Large intestine (tissue), 12 donors: ENCODE measurements at places on chromosomes 5 and 9.

- no peak for DNase-seq
These were observed 15.1 kb downstream of the WNK2 start for GRCh38 chr9:93198838-93199625.

DNA sequence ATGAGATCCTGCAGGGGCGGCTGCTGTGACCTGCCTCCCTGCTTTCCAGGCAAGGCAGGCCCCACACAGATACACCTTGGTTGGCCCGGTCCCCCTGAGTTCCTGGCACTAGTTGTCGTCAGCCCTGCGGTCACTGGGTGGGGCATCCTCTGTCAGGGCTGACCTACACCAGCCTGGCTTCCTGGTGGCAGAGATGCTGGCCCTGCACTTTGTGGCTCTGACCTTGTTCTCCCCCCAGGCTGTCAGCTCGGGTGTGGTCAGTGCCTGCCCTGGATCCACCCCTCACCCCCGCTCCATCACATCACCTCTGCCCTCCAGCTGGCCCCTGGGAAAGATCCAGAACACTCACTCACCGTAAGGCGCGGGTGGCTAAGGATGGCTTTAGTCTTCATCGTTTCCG, 74.1 kb downstream of the PHF2 start:
- no peak for DNase-seq

GRCh38 chr9:70784456-70784855, 337.0 kb downstream of the TRPM3 start:
- DNase-seq = no peak

DNA sequence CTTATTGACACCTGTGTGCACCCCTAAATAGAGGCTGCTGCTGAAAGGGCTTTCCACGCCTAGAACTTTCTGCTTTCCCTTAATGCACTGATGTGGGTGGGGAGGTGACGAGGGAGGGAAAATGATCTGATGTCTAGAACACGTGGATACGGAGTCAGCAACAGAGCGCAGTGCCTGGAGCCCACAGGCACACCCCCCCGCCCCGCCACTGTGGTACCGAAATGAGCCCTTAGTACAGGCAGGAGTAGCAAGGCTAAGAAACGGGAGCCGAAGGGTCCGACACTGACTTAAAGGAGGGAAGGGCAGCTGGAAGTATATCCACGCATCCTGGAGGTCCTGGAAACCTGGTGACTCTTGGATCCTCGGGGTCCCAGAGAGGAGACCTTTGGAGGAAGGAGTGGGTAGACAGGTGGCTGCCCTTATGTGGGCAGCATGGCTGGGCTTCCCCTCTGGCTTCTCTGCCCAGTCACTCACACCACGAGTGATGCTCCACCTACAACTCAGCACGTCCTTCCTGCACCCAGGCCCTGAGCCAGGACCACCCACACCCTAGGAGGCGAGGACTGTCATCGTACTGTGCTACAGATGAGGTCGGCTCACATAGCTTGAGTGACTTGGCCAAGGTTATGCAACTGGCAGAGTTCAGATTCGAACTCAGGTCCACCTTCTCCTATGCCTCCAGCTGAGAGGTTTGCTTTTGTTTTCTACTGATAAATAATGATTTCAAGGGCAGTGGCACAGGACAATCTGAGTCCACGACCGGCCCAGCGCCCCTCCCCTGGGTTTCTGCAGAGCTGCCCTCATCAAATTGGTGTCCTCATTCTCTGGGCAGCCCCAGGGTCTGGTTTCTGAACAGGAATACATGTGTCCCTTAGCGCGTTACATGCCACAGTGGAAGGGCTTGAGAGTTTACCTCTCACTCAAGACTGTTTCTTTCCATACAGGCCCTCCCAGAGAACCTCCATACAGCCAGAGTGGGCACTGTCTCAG, 4.7 kb upstream of the VAV2 start:
- DNase-seq = no peak

DNA sequence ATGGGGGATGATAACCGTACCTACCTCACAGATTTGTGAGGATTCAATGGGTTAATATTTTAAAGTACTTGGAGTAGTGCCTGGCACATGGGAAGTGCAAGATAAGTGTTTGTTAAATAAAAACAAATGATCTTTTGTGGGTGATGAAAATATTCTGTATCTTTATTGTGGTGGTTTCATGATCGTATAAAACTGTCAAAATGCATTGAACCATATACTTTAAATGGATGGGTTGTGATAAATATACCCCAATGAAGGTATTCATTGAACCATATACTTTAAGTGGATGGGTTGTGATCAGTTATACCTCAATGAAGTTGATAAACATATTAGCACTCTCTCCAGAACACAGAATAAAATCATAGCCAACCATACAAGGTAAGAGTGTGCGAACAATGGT, 234.5 kb downstream of the CRB2 start:
- no peak for DNase-seq

DNA sequence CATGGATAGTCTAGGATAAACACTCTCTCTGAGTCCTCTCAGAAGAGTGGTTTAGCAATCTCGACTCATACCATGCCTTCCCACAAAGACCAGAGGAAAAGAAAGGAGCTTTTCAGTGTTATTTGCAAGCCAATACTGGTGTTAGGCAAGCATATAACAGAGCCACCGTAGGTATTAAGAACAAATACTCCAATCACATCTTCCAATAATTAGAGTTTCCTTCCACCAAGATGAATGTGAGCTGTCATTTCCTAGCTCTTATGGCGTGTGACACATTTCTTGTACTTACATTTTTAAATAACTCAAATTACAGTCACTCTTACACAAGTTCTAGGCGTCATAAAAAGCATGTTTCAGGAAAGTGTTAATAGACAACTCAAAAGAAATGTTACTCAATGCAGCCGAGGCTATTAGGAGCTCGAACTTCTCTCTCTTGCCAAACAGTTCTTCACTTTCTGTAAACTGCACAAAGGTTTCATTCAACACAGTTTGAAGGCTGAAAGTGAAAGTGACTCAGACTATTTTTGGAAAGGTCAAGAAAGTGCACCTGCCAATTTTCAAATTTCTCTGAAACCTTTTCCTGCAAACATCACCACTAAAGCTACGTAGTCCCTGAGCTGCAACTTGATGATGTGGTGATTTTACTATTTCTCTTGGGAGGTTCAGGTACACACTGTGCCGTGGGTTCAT, 153.8 kb downstream of the AUH start:
- peak; percentile 62 for DNase-seq

- DNase-seq = no peak
These were observed 389.1 kb downstream of the ADGRV1 start for GRCh38 chr5:90947667-90948066.

DNA sequence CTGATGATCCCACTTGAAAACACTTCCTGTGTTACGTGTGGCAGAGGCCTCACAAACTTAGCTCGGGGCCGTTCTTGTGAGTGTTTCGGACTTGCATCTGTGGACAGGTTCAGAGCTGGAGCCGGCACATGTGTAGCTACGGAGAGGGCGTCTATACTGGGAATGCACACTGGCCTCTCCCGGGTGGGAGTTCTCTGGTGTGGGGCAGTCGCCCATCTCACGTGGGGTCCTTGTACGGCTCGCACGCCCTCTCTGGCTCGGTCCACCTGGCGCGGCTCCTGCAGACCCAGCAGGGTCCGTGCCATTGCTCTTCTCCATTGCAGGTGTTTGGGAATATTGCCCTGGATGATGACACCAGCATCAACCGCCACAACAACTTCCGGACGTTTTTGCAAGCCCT, 197.9 kb downstream of the CACNA1B start:
- no peak for DNase-seq

- DNase-seq = no peak
These were observed 341.9 kb upstream of the GRIA1 start for GRCh38 chr5:153148624-153148976.

- no peak for DNase-seq
These were observed 76.0 kb downstream of the ATPSCKMT start for GRCh38 chr5:10173716-10174115.

DNA sequence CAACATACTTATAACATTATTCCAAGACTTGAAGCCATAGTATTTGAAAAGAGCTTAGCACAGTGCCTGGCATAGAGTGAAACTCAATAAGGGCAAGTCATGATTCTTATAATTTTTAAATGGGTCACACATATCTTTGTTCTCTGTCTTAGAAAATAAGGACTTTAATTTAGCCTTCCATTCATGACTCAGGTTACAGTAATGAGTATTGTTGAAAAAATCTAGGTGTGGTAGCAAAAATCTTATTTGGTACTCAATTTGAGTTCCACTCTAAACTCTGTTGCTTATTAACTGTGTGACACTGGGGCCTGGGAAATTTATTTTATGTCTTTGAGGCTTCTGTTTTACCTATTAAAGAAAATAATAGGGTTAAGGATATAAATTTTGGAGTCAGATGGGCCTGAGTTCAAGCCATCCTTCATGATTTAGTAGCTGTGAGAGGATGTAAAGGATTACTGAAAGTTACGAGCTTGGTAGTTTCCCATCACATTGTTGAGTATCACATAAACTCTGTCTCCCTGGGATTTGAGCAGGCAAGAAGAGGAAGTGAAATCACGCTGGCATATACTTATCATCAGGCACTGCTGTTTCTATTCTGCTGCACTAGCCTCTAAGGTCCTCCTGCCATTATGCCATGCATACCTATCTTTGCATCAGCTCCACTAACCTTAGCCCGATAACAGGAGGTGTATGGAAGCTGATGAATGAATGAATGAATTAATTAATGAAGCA, 1.5 kb downstream of the SPINK9 start:
- DNase-seq = no peak

GRCh38 chr5:39633057-39633456, 208.3 kb upstream of the DAB2 start:
- no peak for DNase-seq

- peak; percentile 86 for DNase-seq
These were observed 32.1 kb downstream of the NAIF1 start for GRCh38 chr9:128034821-128035652.

- no peak for DNase-seq
These were observed 36.9 kb downstream of the BTNL9 start for GRCh38 chr5:181076920-181077319.

DNA sequence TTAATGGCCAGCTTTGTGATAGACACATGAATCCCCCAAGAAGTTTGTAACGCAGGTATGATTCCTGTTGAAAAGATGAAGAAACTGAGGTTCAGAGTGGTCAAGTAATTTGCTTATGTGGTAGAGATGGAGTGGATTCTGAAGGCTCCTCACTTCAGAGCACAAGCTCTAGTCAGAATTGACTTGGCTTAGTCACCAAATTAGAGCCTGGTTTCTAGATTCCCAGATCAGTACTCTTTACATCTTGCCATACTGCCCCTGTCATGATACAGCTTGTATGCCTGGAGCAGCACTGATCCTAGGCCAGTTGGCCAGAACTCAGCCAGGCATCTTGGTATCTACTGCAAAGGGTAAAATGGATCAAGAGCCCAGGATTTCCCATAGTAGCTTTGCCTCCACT, 284.4 kb upstream of the RFX3 start:
- no peak for DNase-seq

- peak; percentile 94 for DNase-seq
These were observed at the start of gene MAP3K1 for GRCh38 chr5:56814963-56815657. Gene MAP3K1, plus strand, starts transcription at chr5:56815549. Its CDS starts 25 bp downstream, at chr5:56815574.

GRCh38 chr5:77620405-77620804, 18.1 kb downstream of the OTP start:
- no peak for DNase-seq

GRCh38 chr5:57675236-57675635, 192.6 kb upstream of the ACTBL2 start:
- no peak for DNase-seq

- no peak for DNase-seq
These were observed 1.2 kb downstream of the TENT4A start for GRCh38 chr5:6714226-6715041.

GRCh38 chr5:135568923-135569360, 9.8 kb downstream of the CXCL14 start:
- DNase-seq = peak; percentile 15

- no peak for DNase-seq
These were observed 202.9 kb downstream of the SGCD start for GRCh38 chr5:156529892-156530291.

- no peak for DNase-seq
These were observed 560 bp downstream of the ATP10B start for GRCh38 chr5:160851451-160851850.

- no peak for DNase-seq
These were observed 4.3 kb upstream of the ZNF510 start for GRCh38 chr9:96782235-96782634.

GRCh38 chr9:35705836-35706430, 16.2 kb upstream of the TPM2 start:
- DNase-seq = no peak

DNA sequence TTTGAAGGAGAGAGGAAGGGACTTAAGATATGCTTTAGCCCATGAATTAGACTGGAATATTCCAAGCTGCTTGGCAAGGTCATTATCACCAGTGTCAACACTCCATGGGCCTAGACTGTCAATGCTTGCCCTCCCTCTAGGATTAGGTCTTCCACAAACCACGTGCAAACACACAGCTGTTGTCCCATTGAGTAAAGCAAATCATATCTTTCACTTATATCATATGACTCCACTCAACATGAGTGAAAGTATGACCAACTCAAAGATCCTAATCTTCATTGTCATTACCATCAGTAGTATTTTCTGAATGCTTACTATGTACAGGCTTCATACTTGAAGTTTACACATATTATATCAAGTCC, 57.0 kb upstream of the GRAMD2B start:
- DNase-seq = no peak

GRCh38 chr9:117444501-117444900, 29.6 kb upstream of the ASTN2 start:
- no peak for DNase-seq

DNA sequence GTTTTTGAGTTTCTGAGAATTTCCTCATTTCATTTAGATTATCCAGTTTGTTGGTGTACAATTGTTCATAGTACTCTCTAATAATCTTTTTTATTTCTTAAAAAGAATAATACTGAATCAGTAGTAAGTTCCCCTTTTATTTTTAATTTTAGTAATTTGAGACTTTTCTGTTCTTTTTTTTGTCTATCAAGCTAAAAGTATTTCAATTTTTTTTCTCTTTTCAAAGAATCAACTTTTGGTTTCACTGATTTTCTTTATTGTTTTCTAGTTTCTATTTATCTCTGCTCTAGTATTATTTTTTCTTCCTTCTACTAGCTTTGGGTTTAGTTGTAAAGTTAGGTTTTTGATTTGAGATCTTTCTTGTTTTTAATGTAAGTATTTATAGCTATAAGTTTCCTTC, 60.6 kb upstream of the ARL15 start:
- no peak for DNase-seq

DNA sequence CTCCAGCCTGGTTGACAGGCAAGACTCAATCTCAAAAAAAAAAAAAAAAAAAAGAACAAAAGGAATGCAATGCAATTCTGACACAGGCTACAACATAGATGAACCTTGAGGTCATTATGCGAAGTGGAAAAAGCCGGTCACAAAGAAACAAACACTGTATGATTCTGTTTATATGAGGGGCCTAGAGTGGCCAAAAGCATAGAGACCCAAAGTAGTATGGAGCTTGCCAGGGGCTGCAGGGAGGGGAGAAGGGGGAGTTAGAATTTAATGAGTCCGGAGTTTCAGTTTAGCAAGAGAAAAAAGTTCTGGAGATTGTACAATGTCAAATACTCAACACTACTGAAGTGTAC, 33.2 kb upstream of the ASS1 start:
- peak; percentile 64 for DNase-seq

GRCh38 chr5:38608874-38609273, 52.4 kb upstream of the LIFR start:
- DNase-seq = no peak

GRCh38 chr5:65050826-65051498, 282.2 kb downstream of the CWC27 start:
- DNase-seq = no peak

GRCh38 chr5:149337736-149338135, 7.6 kb upstream of the GRPEL2 start:
- DNase-seq = no peak

GRCh38 chr9:91555132-91555531, 131.5 kb upstream of the NFIL3 start:
- no peak for DNase-seq

GRCh38 chr5:121174351-121174750, 677.3 kb upstream of the FTMT start:
- DNase-seq = no peak
